Mesothelial cell of epicardium (in vitro differentiated cells): ENCODE measurements at places on chromosomes 4 and X.

DNA sequence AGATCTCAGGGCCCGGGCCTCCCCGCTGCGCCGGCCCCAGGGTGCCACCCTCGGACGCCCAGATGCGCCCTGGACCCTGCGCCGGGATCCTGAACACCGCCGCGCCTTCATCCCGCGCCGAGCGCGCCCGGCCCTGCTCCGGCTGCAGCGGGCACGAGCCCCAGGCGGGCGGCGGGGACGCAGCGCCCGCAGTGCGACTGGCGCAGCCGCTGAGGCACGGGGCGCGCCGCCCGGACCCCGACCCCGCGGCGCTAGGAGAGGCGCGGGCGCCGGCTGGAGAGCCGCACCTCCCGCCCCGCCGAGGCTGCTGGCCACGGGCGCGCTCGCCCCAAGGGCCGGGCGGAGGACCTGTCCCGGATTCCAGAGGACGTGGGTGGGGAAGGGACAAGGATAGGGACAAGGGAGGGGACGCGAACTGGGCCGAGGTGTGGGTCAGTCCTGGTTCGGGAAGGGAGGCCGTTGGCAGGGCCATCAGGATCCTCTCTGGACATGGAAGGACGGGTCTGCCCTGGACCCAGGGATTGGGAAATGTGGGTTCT, 1.1 kb downstream of the ZFYVE28 start:
- DNase-seq, result no peak

DNA sequence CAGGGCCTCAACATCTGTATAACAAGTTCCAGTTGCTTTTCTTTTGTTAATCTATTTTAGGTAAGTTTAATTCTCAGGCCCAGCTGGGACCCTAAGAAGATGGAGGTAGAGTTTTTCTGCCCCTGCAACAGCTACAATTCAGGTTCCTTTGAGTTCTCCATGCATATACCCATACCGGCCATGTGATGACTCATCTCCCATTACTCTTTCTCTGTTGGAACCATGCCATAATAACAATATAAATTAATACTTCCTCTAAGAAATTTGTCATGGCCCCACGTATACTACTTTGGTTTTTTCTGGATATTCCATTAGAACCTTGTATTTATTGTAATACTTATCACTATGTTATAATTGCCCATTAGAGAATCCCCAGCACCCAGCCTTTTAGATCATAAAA, 1.3 kb upstream of the INTU start:
- no peak for DNase-seq

GRCh38 chr4:66034671-66035070, 364.4 kb upstream of the EPHA5 start:
- no peak for DNase-seq

- no peak for DNase-seq
Measured at GRCh38 chr4:8200302-8200975, 1.3 kb downstream of the SH3TC1 start.

- DNase-seq, result no peak
Measured at GRCh38 chr4:100989401-100989800, 357.9 kb downstream of the PPP3CA start.

- no peak for DNase-seq
Measured at GRCh38 chr4:183467246-183467645, 22.8 kb downstream of the CDKN2AIP start.

GRCh38 chr4:113059449-113060182, 10.2 kb downstream of the ANK2 start:
- no peak for DNase-seq

- DNase-seq, result no peak
Measured at GRCh38 chr4:159483110-159483781, 380.4 kb downstream of the RAPGEF2 start.

DNA sequence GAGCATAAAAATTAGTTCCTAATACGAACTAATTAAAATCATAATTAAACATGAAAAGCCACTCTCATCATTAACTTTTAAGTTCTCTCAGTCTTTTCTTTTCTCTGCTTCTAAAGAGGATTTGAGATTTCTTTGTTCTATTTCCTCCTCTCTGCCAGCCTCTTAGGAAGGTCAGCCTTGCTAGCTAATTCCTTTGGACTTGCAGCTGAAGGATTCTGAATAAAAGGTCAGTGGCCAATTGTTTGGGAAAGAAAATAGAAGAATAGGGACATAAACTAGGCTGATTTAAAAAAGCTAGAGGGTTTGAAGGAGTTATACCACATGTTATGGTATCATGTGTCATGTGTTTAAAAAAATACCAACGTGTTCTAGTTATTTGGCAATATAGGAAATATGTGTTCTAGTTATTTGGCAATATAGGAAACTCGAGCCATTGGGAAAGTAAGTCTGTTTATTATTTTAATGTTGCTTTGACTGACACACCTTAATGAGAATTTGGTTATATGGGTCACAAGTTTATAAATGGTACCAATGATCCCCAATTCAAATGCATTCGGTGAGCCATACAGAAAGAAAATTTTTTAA, 1668.7 kb upstream of the PCDH7 start:
- DNase-seq, result no peak

DNA sequence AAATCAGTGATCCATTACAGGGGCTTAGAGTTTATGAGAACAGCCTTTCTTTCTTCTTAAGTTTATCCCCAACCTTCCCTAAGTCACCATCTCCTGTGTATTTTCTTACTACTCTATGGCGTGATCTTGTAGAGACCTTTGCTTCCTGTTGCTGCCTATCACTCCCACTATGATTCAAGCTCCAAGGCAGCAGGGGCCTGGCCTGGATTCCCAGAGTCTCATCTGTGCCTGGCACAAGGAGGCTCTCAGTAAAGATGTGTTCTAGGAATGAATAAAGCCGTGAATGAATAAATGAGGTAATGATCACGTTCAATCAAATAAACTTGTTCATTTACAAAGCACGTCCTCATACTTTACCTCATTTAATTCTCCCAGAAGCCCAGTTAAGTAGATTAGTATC, 45.4 kb downstream of the CC2D2A start:
- DNase-seq, result no peak

DNA sequence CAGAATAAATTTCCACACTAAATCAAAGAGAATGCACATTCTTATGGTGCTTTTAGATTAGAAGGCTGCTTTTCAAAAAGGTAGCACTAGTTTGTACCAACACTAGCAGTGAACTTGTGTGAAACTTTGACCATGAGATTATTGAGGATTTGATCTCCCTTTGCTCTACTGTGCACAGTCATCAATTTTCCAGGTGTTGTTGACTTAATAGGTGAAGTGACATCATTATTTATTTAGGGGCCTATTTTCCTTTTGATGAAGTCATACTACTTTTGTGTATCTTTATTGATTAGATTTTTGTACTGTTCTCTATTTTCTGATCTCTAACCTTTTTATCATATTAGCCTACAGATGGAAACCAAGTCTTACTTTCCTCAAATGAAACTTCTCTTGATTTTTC, 507.9 kb upstream of the LCORL start:
- no peak for DNase-seq

GRCh38 chr4:5217421-5217820, 166.1 kb downstream of the STK32B start:
- no peak for DNase-seq

DNA sequence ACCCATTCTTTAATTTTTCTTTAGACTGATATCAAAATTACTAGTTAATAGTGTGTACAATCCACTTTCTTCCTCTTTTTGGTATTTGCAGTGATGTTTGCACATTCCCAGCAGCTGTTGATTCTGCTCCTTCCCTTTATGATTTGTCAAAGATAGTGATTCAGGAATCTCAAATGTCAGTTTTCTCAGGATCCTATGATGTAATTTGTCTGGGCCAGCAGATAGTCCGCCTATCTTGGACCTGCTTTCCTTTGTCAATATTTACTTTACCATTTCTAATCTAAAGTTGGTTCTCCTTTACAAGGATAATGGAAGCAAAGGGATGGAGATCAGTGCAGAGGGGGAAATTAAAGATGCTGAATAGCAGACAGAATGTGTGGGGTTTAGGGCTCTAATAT, 122.1 kb downstream of the REELD1 start:
- no peak for DNase-seq

DNA sequence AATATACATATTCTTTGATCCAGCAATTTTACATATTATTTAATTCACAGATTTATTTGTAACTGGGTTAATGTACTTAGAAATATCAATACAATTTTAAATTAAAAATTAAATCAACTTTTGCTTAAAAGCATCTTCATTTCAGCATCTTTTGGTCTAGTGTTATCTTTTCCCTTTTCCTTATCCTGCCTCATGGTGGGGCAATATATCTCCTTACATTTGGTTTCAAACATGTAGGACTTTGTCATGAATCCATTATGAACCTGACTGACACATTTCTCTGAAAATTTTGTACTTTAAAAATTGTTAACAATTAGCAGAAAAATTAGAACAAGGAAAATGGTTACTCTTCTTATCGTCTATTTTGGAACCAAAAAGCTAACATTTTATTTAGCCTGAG, 42.8 kb upstream of the ANK2 start:
- no peak for DNase-seq

DNA sequence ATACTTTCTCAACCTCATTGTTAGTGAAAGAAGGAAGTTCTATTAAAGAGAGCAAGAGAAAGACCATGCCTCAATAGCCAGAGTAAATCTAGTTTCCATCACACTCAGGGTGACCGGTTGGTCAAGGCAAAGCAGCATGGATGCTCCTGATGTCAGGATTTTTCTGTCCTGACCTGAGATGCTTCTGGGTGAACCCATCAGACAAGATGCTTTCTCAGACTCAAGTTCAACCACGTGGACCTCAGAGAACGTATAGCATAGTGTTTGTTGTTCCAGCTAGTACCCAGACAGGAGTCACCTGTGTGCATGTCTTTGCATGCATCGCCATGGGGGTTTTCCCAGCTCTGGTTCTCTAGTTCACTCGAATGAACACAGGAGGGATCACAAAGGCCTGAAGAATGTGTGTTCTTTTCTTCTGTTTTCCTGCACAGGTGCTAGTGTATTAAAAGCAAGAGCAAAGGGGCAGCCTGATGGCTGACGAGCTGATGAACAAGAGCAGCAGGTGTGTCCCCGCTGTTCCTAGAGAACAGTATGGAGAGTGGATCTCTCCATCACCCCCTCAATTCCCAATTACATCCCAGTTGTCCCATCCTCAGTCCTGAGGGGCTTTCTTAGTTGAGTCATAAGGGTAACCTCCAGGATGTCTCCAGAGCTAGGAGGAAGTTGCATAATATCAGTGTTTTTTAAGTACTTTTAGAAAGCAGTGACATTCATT, 110.5 kb upstream of the ENPP6 start:
- no peak for DNase-seq

DNA sequence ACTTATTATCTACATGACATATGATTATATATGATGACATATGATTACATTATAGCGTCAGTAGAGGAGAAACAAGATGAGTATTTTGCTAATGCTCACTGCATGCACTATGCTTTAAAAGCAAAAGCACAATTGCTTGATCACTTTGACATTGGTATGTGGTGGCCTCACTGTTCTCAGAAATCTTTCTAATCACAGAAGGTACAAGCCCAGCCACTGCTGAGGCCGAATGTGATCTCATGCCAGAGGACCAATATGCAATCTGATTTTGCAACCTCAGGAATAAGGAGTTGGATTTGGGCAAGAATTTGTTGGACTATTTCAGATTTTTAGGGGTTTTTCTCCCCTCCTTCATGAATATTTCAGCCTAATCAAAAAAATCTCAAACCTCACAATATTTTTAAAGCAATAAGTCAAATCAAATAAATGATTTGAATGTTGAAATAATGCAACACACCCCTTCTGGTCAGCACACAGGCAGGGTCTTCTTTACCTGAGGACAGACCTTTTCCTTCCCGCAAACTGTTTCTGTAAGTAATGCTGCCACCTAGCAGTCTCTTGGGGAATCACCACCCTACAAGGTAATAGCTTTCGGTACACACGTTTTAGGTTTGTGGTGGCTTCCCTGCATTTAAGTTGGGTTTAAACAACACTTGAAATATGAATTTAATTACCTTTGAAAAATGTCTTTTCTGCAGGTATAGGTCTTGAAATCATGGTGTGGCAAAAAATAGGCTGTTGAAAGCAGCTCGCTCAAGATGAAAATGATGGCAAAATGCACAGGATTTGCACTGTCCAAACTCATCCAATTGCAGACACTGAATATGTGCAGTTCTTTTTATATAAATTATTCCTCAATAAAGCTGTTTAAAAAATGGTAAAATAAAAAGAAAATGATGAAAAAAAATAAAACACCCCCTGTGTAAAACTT, 4.8 kb upstream of the CXCL13 start:
- DNase-seq, result no peak

DNA sequence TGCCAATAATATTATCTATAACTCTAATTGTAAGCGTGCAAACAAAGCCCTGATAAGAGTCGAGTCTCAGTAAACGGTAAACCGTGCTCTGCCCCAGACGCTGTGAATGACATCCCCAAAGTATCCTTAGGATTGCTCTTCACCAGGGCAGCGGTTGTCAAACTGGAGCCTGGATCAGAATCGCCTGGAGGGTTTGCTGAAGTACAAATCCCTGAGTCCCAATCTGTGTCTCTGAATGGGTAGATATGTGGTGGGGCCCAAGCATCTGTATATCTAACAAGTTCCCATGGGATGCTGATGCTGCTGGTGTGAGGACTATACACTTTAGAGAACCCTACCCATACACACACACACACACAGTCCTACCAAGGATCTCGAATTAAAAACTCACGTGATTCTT, 813 bp upstream of the APBB2 start:
- DNase-seq, result no peak

DNA sequence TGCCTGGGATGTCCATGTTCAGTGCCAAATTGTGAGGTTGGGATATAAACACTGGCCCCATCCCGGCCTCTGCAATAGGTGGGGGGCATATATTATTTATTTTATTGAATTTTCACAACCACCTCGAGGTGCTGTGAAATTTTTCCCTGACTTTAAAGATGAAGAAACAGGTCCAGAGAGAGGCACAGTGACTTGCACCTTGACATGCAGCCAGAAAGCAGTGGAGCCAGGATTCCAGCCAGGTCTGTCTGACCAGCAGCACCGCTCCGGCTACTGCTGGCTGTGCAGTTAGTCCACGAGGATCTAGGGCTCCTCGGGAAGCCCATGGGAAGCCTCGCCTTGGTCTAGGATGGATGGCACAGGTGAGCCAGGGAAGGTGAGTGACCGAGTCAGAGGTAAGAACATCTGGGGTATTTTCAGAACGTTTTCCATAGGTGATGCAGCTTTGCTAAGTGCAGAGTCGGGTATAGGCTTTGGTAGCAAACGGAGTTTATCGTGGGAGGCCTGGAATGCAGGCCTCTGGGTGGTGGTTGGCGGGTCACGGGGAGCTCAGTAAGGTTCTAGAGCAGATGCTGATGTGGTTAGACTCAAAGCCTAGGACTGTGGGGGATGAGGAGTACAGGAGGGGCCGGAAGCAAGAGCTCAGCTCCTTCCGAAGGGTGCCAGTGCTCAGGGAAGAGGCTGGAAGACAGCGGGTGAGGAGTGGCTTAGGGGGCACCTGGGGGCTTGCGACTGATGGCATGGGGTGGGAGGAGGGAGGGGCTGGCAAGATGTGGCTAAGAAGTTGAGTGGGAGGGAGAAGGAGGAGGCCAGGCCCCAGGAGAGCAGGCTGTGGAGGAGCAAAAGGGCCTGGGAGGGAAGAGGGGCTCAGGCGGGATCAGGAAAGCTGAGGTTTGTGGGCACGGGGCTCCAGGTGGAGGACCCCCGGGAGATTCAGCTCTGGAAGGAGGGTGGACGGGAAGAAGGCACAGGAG, 107.7 kb upstream of the LRPAP1 start:
- DNase-seq, result no peak
